ENCODE measurements at places on chromosomes 5 and 9. TPM values are rescaled to one million over a fixed set of nuclear protein-coding genes. Genes with fewer than 3 reads are reported as not detected.

DNA sequence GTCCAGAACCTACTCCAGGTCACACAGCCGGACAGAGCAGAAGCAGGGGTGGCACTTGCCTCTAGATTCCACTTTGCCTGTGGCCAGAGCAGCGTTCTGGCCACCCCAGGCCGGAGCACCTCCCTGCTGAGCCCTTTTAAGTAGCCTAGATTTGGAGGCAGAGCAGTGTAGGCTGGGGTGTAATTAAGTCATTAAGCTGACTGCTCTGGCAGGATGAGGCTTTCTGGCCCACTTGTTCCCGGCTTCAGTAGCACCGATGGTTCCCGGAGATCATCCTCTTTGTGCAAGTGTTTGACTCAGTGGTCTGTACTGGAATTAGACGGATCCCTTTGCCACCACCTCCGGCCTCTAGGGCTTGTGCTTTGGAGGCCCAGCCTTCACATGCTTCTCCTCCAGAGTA lies 281.9 kb upstream of the ANKRD55 start:
- H3K36me3 ChIP-seq: no peaks in the 10 kb centered on the region
- H3K4me1 ChIP-seq: no peaks in the 10 kb centered on the region
- no peak for DNase-seq
- H3K4me3 ChIP-seq: no peak overlapping the region
- no peaks in the 10 kb centered on the region for H3K27me3 ChIP-seq
- H3K27ac ChIP-seq: no peak overlapping the region

DNA sequence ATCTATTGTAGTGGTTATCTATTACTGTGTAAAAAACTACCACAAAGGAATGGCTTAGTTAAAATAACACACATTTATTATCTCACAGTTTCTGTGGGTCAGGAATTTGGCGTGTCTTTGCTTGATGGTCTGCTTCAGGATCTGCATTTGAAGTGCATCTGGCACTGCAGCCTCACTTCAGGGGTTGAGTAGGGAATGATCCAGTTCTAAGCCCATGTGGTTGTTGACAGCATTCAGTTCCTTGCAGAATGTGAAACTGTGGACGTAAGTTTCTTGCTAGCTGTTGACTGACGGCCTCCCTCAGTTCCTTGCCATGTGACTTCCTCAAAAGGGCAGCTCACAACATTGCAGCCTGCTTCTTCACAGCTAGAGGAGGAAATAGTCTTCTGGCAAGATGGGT lies 2.1 kb upstream of the OGN start:
- H3K4me1 ChIP-seq: no peaks in the 10 kb centered on the region
- DNase-seq: no peak
- no peak overlapping the region for H3K4me3 ChIP-seq
- no peaks in the 10 kb centered on the region for H3K36me3 ChIP-seq
- no peak overlapping the region for H3K27ac ChIP-seq

DNA sequence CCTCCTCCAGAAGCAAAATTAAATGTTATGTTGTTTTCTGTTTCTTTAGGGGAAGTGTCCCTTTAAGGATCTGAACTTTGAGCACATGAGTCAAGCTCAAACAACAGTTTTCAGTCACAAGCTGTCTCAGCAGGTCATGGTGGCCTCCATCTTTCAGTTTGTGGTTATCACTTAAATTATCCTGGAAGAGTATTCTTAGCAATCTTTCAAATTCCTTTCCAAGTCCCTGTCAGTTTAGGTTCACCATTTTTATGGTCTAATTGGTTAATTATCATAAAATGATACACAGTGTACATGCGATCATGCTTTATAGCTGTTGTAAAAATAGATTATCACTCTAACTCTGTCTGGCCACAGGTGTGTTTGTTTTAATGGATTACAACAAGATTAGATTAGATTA lies 43.1 kb upstream of the SELENOP start:
- no peaks in the 10 kb centered on the region for H3K4me1 ChIP-seq
- H3K27me3 ChIP-seq: no peaks in the 10 kb centered on the region
- H3K27ac ChIP-seq: no peak overlapping the region
- no peak for DNase-seq

DNA sequence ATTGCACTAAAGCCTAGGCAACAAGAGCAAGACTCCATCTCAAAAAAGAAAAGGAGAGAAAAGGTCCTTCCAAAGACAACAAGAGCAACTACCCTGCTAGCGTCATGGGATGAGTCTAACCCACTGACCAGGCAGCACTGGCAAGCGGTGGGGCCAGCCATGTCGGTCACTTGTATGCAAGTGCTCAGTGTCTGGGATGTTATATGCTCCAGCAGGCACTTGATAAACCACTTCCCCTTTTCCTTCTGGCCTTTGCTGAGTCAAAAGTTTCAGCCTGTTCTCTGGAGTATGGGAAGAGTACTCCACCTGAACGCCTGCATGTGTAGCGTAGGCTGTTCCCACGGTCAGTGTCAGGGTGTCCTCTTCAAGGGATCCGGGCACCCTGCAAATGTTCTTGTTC lies 9.2 kb upstream of the MXD3 start:
- H3K36me3 ChIP-seq: no peaks in the 10 kb centered on the region
- H3K4me3 ChIP-seq: no peak overlapping the region
- H3K27ac ChIP-seq: no peak overlapping the region
- DNase-seq: no peak

- no peak overlapping the region for H3K27ac ChIP-seq
- DNase-seq: no peak
- no peaks in the 10 kb centered on the region for H3K27me3 ChIP-seq
- H3K4me1 ChIP-seq: no peaks in the 10 kb centered on the region
- H3K4me3 ChIP-seq: no peak overlapping the region
These were observed 47.5 kb downstream of the TMOD1 start for GRCh38 chr9:97548819-97549540.

GRCh38 chr9:120750421-120750820 lies 36.2 kb upstream of the MEGF9 start:
- no peaks in the 10 kb centered on the region for H3K36me3 ChIP-seq
- no peaks in the 10 kb centered on the region for H3K27me3 ChIP-seq
- H3K4me3 ChIP-seq: no peak overlapping the region
- H3K27ac ChIP-seq: no peak overlapping the region
- DNase-seq: no peak

DNA sequence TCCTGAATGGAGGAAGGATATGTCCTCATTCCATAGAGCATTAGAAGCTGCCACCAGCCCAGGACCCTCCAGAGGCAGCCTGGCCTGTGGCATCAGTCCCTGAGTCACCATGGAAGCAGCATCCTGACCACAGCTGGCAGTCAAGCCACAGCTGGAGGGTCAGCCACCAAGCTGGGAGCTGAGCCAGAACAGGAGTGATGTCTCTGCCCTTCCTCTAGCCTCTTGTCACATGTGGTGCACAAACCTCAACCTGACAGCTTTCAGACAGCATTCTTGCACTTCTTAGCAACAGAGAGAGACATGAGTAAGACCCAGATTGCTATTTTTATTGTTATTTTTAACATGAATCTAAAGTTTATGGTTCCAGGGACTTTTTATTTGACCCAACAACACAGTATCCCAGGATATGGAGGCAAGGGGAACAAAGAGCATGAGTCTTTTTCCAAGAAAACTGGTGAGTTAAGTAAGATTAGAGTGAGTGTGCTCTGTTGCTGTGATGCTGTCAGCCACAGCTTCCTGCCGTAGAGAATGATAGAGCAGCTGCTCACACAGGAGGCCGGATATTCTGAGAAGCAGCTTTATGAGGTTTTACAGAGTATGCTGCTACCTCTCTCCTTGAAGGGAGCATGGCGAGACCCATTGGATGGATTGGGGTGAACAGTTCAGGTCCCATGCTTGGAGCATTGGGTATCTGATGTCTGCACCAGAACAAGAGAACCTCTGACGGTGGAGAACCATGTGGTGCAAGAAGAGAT lies 13.0 kb upstream of the CYFIP2 start:
- H3K36me3 ChIP-seq: no peaks in the 10 kb centered on the region
- H3K27me3 ChIP-seq: no peaks in the 10 kb centered on the region
- H3K4me3 ChIP-seq: no peak overlapping the region

- no peak for DNase-seq
- no peaks in the 10 kb centered on the region for H3K36me3 ChIP-seq
- no peak overlapping the region for H3K4me3 ChIP-seq
These were observed 309.9 kb upstream of the ST8SIA4 start for GRCh38 chr5:101212942-101213514.

GRCh38 chr5:160486573-160486972 lies 64.9 kb downstream of the PTTG1 start:
- H3K4me3 ChIP-seq: no peak overlapping the region
- H3K27ac ChIP-seq: no peak overlapping the region
- H3K36me3 ChIP-seq: no peaks in the 10 kb centered on the region
- H3K27me3 ChIP-seq: no peaks in the 10 kb centered on the region
- no peaks in the 10 kb centered on the region for H3K4me1 ChIP-seq
- no peak for DNase-seq

- no peaks in the 10 kb centered on the region for H3K36me3 ChIP-seq
- no peak for DNase-seq
- no peaks in the 10 kb centered on the region for H3K27me3 ChIP-seq
- peaks cover 4% of the 10 kb centered on the region for H3K4me1 ChIP-seq
- H3K4me3 ChIP-seq: no peak overlapping the region
These were observed 99.6 kb upstream of the TAF11L2 start for GRCh38 chr5:17398431-17398830.

- no peaks in the 10 kb centered on the region for H3K27me3 ChIP-seq
- H3K27ac ChIP-seq: no peak overlapping the region
- no peak overlapping the region for H3K4me3 ChIP-seq
- DNase-seq: no peak
These were observed 98.1 kb downstream of the DIRAS2 start for GRCh38 chr9:90544488-90544887.

GRCh38 chr9:38331141-38331540 lies 61.4 kb upstream of the ALDH1B1 start:
- H3K27me3 ChIP-seq: peaks cover 2% of the 10 kb centered on the region
- H3K27ac ChIP-seq: no peak overlapping the region
- no peaks in the 10 kb centered on the region for H3K4me1 ChIP-seq
- no peak for DNase-seq
- H3K4me3 ChIP-seq: no peak overlapping the region

DNA sequence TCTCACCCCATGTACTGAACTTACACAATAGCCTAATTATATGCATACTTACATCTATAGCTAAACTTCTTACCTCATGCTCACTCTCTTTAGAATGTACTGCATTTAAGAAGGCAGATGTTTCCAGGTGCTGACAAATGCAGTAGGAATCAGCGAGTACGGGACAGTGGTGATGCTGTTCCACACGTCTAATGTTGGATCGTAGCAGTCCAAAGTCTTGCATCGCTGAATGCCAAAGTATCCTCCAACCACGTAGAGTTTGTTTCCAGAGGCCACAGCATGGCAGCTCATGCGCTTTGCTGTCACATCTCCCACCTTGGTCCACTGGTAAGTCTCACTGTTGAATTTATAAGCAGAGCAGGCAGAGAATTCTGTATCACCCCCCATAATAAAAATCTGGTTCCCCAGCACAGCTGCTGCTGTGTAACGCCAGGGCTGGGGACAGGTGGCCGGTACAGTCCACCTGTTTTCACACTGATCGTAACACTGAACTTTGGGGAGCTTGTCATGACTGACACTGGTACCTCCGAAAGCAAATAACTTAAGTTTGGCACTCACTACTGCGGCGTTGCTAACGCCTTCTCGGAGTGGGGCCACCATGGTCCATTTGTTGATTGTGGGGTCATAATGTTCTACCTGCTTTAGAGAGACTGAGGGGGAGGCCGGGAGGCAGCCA lies 5.8 kb downstream of the ENC1 start:
- no peaks in the 10 kb centered on the region for H3K27me3 ChIP-seq
- peaks cover 70% of the 10 kb centered on the region for H3K4me1 ChIP-seq
- peaks cover 5% of the 10 kb centered on the region for H3K36me3 ChIP-seq
- no peak overlapping the region for H3K4me3 ChIP-seq
- peak overlapping the region; percentile 55 for H3K27ac ChIP-seq

DNA sequence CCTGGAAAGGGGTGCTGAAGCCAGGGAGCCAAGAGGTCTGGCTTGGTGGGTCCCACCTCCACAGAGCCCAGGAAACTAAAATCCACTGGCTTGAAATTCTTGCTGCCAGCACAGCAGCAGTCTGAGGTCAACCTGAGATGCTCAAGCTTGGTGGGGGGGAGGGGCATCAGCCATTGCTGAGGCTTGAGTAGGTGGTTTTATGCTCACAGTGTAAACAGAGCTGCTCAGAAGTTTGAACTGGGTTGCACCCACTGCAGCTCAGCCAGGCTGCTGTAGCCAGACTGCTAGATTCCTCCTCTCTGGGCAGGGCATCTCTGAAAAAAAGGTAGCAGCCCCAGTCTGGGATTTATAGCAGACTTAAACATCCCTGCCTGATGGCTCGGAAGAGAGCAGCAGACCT lies 55.5 kb upstream of the FBXL17 start:
- no peak for DNase-seq
- no peak overlapping the region for H3K4me3 ChIP-seq
- no peaks in the 10 kb centered on the region for H3K36me3 ChIP-seq
- no peak overlapping the region for H3K27ac ChIP-seq

DNA sequence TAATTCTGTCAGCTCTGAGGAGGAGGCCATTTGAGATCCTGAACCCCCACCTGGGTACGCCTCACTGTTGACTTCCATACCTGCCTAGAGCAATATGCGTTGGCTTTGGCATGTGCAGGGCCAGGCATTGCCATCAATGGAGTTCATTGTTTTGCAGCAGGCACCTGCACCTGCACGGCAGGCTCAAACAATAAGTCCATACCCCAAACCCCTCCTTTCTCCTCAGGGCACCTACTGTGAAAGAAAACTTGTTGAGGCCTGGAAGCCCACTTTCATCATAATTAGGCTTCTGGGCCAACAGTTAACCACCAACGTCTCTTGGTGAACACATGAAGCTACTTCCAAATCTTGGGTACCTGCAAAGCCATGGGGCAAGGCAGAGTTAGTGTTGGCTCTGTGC lies 238.7 kb downstream of the NFIB start:
- H3K4me3 ChIP-seq: no peak overlapping the region
- no peaks in the 10 kb centered on the region for H3K27me3 ChIP-seq
- H3K36me3 ChIP-seq: no peaks in the 10 kb centered on the region
- DNase-seq: no peak
- H3K27ac ChIP-seq: no peak overlapping the region
- no peaks in the 10 kb centered on the region for H3K4me1 ChIP-seq

DNA sequence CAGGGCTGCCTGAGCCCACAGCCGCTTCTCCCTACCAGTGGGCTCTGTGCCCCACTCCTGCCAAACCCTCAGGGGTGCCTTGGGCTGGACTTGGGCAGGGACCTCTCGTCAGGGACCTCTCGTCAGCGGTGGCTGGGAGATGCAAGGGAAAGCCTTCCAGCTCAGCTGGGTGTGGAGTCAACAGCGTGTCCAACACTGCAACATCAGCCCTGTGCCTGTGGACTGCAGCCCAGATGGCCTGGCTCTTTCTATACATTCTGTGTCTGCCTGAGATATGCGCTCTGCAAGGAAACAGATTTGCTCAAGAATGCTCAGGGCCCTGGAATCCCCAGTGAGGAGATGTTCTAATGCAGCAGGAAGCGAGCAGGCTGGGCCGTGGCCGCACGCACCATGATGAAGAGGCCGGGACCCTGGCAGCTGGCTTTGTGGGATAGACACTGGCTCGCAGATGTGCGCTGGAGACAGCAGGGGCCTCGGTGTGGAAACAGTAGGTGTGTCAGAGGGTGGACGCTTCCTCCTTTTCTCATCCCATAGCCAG lies 85.0 kb upstream of the COL5A1 start:
- no peaks in the 10 kb centered on the region for H3K36me3 ChIP-seq
- no peak overlapping the region for H3K27ac ChIP-seq
- no peak for DNase-seq
- no peak overlapping the region for H3K4me3 ChIP-seq
- H3K27me3 ChIP-seq: no peaks in the 10 kb centered on the region

The IGIP gene
- 7.7 TPM for total RNA-seq

The DIRAS2 gene
- total RNA-seq: 0.03 TPM

The TNFAIP8 gene
- 8.0 TPM for total RNA-seq

The ZNF354C gene
- 4.3 TPM for total RNA-seq

The SMIM15 gene
- total RNA-seq: 77.5 TPM

The PLEKHG4B gene
- 8.9 TPM for total RNA-seq

The CYLC2 gene
- total RNA-seq: not detected

The SLC1A1 gene
- 0.05 TPM for total RNA-seq

The PSAT1 gene
- 71.8 TPM for total RNA-seq

The ANKDD1B gene
- total RNA-seq: 0.10 TPM

The ZNF484 gene
- 5.4 TPM for total RNA-seq

The F2RL1 gene
- 65.9 TPM for total RNA-seq
